CD4-positive, alpha-beta T cell treated with Interleukin-10 for 1 hour (primary cell): ENCODE measurements at places on chromosomes 3 and 15.

- DNase-seq, result peak; percentile 73
Observed at GRCh38 chr3:48429317-48429959, 448 bp downstream of the PLXNB1 start.

- no peak for DNase-seq
Observed at GRCh38 chr3:77467702-77468625, 428.1 kb downstream of the ROBO2 start.

- no peak for DNase-seq
Observed at GRCh38 chr3:147930232-147930807, 521.2 kb downstream of the ZIC1 start.

GRCh38 chr3:126934031-126934531 lies 48.8 kb upstream of the PLXNA1 start:
- DNase-seq, result no peak

- no peak for DNase-seq
Observed at GRCh38 chr3:126290325-126290724, 66.9 kb downstream of the KLF15 start.

GRCh38 chr3:137647179-137647578 lies 116.9 kb upstream of the SOX14 start:
- DNase-seq, result no peak

- DNase-seq, result no peak
Observed at GRCh38 chr3:35969406-35969805, 330.1 kb downstream of the ARPP21 start.

DNA sequence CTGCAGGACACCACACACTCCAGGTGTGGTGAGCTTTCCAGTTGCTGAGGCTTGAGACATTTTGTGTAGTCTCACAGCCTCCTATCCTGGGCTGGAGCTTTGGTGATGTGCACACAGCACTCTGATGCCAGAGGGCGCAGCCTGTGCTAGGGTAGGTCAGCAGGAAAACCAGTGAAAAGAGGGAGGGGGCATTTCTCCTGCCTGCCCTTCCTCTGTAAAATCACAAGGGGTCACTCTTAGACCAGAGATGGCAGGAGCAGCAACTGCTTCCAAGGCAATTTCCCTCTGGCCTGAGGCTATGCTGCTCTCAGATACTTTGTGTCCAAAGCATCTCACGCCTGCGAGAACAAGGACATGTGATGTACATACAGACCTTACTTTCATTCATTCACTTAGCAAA lies 16.5 kb upstream of the MUSTN1 start:
- peak; percentile 42 for DNase-seq

- no peak for DNase-seq
Observed at GRCh38 chr3:137988152-137988551, 21.8 kb upstream of the CLDN18 start.

DNA sequence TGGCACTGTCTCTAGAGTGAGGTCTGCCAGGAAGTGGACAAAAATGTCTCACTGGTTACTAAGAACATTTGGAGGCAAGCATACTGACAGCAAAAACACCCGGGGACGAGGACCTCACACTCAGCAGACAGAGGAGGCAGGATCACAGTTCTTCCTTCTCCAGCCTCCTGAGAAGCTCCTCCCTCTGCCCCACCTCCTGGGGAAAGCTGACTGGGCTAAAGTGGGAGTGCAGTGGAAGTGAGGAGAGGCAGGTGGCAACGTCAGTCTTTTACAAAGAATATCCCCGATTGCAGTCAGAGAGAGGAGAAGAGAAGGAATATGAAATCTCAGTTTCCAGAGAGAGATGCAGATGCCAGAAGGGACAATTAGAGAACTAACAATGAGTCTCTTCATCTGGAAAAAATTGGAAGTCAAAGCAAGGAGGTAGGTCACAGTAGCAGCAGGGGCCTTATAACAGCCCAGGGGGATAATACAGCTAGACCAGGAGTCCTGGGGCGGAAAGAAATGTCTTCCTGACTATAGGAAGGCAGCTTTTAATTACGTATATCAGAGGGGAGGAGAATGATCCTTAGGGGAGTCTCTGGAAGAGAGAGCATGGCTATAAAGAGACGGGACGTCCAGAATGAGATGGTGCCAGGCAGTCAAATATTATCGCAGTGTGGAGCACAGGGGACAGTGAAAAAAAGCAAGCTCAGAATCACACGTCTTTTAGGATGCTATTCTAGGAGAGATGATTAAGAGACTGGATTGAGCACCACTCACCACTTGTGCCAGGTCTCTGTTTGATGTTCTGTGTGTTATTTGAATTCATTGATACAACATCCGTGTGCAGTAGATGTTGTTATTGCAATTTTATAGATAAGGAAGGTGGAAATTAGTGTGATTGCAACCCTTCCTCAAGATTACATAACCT lies 47.2 kb downstream of the LEO1 start:
- no peak for DNase-seq

- DNase-seq, result no peak
Observed at GRCh38 chr15:92652576-92652966, 3.0 kb downstream of the FAM174B start.

- DNase-seq, result no peak
Observed at GRCh38 chr3:11339541-11339940, 67.3 kb downstream of the ATG7 start.

DNA sequence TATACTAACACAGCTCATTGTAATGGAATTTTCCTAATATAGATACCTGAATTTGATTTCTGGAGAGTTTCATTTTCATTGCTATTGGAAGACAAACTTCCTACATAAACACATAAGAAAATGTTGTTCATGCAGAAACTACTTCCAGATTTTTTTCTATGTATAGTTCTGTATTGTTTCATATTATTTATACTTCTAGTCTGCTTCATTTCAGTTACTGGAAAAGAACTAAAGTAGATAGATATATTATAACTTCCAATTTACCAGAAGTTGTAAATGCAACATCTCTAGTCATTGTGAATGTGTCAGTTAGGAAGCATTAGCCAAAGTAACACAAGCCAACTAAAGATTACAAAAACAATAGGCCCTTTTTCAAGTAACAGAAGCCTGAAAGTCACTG lies 147.3 kb upstream of the ZNF385D start:
- no peak for DNase-seq

GRCh38 chr3:110495201-110495927 lies 576.3 kb upstream of the NECTIN3 start:
- DNase-seq, result no peak

GRCh38 chr3:59085976-59086375 lies 36.2 kb upstream of the CFAP20DC start:
- no peak for DNase-seq

GRCh38 chr3:133383175-133383574 lies 16.7 kb upstream of the BFSP2 start:
- no peak for DNase-seq

DNA sequence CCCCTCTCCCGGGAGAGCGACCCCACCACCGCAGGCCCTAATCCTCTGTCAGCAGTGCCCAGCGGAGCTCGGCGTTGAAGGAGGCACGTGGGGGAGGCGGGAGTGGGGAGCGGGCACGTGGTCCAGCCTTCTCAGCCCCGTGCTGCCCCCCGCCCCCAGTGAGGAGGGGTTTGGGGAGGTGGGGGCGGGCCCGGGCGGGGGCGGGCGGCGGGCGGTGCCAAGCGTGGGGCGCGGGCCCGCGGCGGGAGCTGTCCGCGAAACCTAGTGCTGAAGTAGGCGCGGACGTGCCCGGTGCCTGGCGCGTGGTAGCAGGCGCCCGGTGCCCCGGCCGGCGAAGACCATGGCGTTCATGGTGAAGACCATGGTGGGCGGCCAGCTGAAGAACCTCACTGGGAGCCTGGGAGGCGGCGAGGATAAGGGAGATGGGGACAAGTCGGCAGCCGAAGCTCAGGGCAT lies at the start of gene CPLX3:
CPLX3 (plus strand) TSS at position 264 of the 456 bp plus-strand sequence; CDS start at position 341, 77 bp downstream.
- DNase-seq, result peak; percentile 55

DNA sequence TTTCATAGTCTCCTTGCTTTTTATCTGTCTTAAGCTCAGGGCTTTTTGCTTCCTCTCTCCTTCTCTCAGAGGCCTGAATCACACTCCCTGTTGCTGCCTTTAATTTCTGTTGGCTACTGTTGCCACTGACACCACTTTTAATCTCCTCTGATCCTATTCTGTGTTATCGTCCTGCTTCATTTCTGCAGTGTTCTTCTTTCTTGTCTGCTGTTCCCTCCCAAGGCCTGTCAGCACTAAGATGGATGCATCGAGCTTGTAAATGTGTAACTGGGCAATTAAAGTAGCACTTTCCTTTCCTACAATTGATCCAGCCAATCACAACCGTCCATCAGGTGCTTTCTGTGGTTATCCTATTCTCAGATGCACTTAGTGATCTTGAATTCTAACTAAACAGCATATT lies 71.3 kb upstream of the VEPH1 start:
- DNase-seq, result no peak

- DNase-seq, result no peak
Observed at GRCh38 chr3:139128803-139129202, 84.1 kb upstream of the PRR23C start.

DNA sequence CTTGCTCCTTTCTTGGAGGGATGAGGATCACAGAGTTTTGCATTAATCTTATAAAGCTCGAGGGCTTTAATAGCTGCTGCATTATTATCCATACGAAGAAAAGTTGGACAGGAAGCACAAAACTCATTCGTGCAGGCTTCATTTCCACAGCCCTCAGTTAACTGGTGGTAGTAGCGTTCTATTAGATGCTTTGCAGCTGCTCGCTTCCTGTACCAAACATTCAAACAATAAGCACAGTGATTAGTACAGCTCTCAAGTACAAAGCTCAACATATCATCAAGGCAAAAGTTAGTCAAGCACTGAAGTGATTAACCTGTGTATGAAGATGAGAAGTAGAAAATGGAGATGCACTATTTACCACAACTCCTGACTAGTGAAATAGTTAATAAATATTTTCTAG lies 63.3 kb downstream of the UBE3A start:
- DNase-seq, result no peak

GRCh38 chr15:63134245-63134985 lies 12.8 kb downstream of the LACTB start:
- DNase-seq, result no peak

GRCh38 chr15:28082891-28083684 lies 16.0 kb downstream of the OCA2 start:
- DNase-seq, result no peak

- peak; percentile 7 for DNase-seq
Observed at GRCh38 chr3:167406876-167407492, 26.9 kb upstream of the ZBBX start.

DNA sequence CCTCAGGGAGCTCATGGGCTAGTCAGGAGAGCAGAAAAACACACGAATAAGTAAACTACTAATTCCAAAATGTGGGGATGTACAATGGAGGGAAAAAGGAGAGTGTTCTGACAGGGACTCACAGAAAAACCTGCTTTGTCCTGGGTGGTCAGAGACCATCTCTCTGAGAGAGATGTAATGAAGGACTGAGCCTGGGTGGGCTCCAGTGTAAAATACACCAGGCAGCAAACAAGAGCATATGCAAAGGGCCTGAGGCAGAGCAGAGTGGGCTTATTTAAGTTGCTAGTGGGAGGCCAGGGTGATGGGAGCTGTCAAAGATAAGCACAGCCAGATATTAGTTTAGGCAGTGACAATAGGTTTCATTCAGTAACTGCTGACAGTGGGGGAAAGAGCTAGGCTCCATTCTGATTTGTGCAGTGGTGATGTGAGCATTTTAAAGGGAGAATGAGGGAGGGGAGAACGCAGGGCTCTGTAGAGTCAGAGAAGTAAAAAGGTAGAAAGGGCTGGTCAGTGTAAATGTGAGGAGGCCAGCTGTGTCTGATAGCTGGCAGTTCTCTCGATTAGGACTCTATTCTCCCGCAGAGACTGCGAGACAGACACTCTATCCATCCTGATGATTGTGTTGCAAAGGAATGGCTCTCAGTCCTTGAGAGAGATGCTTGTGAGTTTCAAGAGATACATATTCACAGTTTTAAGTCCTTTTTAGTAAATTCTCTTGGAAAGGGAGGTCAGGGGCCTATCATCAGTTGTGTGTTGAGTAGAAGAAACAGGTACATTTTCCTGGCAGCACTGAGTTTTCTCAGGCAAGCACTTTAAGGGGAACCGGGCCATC lies 3.5 kb downstream of the TF start:
- DNase-seq, result no peak

DNA sequence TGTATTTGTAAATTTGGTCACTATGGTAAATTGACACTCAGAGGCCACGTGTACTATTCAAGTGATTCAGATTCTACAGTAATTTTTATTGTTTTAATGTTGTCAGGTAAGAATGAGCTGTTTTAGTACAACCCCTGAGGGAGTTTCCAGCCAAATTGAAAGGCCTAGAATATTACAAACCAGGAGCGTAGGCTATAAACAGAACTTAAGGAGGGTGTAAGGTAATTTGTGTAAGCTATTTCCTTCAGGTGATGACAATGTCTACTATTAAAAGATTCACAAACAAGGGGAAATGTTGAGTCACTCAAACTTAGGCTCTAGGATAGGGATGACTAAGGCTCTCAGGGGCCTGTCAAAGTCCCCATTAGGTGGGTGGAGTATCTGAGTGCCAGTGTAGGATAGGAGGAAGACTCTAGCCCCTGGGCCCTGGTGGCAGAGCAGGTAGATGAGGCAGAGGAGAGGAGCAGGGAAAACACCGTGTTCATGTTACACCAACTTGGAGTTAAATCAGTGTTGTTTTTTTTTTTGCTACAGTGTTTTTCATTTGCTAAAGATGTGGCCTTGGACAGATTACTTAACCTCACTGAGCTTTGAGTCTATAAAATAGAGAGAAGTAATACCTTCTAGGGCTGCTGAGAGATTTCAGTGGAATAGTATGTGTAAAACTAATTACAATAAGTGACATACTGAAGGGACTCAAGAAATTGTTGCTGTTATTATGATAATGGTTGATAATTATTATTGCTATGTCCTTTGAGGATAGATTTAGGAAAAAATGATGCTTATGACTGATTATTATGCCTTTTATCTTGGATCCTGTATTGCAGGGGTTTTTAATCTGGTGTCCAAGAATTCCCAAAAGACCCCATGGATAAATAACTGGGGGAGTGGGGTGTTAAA lies 10.3 kb downstream of the TM4SF1 start:
- DNase-seq, result no peak

DNA sequence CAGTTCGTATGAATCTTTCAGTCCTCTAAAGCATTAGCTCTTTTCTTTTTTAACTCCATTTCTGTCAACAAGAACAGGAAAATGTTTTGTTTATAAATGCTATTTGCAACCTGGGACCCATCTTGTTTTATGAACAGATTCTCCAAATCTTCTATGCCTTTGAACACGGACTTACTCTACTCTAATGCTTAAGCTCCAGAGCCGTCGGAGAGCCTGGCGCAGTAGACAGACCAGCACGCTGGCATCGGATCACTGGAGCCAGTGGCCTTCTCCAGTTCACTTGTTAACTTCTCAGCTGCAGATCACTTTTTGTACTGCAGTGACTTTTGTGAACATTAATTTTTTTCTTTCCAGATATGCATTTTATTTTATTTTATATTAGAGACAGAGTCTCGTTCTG lies 122.8 kb downstream of the GHSR start:
- no peak for DNase-seq

DNA sequence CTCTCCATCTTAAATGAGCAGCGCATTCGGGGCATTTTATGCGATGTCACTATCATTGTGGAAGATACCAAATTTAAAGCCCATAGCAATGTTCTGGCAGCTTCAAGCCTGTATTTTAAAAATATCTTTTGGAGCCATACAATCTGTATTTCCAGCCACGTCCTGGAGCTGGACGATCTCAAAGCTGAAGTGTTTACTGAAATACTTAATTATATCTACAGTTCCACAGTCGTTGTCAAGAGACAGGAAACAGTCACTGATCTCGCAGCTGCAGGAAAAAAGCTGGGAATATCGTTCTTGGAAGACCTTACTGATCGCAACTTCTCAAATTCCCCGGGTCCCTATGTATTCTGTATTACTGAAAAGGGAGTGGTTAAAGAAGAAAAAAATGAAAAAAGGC lies 44.4 kb upstream of the RASA2 start:
- no peak for DNase-seq
